ENCODE measurements at places on chromosomes 12 and 14. TPM values are rescaled to one million over a fixed set of nuclear protein-coding genes. Genes with fewer than 3 reads are reported as not detected.

DNA sequence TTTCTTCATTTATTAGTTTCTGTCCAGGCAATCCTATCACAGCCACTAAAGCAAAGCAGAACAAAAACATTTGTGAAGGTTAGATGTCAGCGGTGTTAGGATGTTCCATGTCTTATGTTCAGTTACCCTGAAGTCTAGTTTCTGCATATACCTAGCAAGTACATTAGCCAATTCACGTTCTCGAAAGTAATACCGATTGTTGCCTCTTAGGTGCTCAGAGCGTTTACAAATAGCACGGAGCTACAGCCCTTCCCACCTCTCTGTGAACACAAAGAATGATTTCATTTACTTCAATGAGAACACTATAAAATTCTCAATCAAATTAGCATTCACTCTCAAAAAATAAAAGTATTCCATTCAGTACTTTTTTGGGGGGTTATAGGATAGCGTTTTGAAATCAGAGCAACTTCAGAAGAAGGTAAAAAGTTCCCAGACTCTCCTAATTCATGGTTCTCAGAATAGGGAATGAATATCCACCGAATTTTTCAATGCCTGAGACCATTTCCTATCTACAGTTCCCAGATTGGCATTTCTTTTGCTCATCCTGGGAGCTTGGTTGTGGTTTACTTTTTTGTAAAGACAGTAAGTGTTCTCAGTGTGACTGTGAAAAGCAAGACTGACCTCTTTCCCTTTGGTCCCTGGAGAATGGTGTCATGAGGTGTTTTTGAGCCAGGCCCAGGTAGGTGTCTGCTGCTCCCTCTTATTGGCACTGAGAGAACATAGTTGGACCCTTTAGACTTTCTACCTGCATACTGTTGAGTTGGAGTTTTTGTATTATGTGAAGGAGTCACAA, 488.0 kb upstream of the RGS6 start:
- no peak for DNase-seq

GRCh38 chr14:103378038-103378854, 7.0 kb upstream of the MARK3 start:
- no peak for DNase-seq

DNA sequence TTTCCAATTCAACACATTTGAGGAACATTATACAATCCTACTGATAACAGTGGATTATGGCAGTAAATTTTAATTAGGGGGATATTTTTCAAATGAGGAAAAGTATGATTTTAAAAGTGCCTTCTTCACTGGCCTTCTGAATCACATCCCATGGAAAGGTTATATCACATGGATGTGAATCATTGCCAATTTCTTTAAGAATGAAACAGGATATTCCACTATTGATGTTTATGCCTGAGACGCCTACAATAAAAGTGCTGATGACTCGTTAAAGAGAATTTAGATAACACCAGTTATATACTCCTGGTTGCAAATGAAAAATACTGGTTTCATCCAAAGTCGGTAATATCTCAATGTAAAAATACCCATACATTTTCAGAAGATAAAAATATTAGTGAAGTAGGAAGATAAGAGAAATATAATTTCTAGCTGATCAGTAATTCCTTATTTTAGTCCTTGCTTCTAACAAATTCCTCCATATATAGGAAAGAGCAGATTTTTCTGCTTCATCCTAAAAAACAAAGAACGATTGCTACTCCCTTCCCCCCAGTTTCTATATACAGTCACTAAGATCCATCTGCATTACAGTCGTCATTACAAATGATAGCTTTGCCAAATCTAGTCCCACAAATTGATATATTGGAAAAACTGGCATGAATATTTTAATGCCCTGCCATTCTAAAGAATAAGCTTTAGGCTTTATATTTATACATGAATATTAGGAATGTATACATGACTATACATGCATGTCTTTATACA, 139.5 kb upstream of the SOX5 start:
- DNase-seq = no peak

DNA sequence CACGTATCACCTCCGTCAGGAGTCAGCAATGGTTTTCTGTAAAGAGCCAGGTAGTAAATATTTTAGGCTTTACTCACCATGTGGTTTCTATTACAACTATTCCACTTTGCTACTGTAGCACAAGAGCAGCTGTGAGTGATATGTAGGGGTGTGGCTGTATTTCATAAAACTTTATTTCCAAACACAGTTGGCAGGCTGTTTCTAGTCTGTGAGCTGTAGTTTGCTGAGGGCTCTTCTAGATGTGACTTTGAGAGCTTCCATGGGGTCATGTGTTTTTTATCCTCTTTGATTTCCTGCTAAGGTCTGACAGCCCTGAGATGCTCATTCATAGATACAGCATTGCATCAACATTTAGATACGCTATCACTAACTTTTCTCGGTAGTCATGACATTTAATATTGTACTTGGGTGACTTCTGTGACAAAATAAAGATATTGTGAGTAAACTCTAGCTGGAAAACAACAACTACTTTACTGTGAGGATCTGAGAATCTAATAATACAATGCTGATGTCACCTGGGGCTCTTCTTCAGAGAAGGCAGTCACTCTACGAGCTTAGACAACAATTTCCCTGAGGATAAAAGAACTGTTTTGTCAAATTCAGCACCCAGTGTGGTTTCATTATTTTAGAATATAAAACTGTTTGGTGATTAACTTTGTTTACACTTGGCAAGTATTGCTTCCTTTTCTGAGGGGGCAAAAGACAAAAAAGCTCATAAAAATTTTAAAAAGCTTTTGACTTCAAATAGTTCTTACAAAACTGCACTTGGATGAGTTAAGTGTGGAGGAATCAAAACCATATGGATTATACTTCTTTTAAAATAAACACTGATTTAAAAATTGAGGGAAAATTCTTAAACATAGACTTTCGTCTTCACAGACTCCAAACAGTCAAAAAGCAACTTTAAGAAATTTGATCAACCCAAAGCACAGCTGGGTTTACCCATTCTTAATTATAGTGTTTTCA, 231.2 kb upstream of the DCN start:
- no peak for DNase-seq

HOXC9 gene
- polyA plus RNA-seq = not detected

DNA sequence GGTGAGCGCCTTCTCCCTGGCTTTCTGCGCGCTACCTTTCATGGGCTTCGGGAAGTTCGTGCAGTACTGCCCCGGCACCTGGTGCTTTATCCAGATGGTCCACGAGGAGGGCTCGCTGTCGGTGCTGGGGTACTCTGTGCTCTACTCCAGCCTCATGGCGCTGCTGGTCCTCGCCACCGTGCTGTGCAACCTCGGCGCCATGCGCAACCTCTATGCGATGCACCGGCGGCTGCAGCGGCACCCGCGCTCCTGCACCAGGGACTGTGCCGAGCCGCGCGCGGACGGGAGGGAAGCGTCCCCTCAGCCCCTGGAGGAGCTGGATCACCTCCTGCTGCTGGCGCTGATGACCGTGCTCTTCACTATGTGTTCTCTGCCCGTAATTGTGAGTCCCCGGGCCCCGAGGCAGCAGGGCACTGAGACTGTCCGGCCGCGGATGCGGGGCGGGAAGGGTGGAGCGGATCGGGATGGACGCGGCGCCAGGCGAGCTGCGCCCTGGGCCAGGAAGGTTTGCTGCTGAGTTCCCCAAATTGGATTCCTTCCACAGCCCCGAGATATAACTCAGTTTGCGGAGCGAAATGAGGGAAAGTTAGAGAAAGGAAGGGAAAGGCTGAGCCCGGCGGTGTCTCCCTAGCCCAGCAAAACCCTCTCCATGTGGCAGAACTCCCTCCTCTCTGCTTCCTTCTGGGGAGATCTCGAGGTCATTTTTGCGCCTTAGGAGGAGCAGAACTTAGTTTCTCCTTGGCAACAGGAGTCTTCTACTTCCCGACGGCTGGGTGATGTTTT, 972 bp downstream of the PTGDR start:
- DNase-seq = peak; percentile 22

SMIM41 gene
- 0.08 TPM for polyA plus RNA-seq

STAC3 gene
- 0.61 TPM for polyA plus RNA-seq
